ENCODE measurements at places on chromosomes 3 and 15.

DNA sequence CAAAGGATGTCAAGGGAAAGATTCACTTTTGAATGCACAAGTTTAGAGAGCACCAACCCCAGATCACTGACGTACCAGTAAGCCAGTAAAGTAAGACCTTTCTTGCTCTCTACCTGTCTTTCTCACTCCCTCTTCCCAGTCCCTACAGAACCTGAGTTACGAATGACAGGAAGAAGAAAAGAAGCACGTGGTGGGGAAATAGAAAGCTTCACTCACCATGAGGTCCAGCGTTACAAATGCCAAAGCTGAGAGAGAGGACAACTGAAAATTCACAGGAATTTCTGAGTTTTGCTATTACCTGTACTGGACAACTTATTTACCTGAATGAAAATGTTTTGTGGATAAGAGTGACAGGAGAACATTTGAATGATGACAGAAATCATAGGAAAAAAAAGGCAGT, 133.2 kb upstream of the GBE1 start:
- no peak for DNase-seq

GRCh38 chr3:135260025-135260424, 465.0 kb downstream of the EPHB1 start:
- no peak for DNase-seq

DNA sequence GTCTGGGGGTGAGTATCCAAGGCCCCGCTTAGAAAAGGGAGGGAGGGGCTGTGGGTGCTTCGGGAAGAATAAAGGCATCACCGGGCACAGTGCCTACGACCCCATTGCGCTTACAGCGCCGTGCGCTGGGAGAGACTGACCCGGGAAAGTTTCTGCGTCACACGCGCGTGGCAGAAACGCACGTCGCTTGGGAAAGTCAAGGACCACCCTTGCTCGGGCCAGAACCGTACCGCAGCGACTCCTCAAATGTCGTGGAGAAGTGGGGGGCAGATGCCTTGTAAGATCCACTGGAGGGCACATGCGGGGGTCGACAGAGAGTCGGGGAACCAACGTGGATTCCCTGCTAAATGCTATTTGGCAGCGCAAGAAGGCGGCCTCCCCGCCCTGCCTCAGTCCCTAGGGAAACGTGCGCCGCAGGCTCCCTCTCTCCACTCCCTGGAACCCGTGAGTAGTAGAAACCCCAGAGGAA, 2.4 kb downstream of the ADAMTS9 start:
- DNase-seq: peak; percentile 51

DNA sequence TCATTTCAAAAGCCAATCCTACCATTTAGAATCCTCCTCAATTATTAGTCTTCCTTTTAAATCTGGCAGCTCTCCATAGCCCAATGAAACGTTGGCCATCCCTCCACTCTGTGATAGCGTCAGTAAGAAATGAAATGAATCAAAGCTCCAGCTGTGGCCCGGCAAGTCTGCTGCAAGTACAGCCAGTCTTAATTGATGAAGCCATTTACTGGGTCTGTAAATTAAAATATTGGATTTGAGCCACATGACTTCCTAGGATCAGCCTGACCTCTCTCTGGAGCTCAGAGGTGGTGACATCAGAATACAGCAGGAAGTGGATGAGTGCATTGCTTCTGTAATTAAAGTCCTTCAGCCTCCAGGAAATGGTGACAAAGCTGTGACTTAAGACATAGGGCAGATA, 347.0 kb upstream of the LMCD1 start:
- no peak for DNase-seq

GRCh38 chr3:52798978-52799476, 4.4 kb downstream of the ITIH3 start:
- DNase-seq: no peak

GRCh38 chr3:43341788-43342187, 55.4 kb downstream of the SNRK start:
- DNase-seq: no peak

GRCh38 chr3:13023235-13023970, 49.8 kb downstream of the IQSEC1 start:
- DNase-seq: no peak

DNA sequence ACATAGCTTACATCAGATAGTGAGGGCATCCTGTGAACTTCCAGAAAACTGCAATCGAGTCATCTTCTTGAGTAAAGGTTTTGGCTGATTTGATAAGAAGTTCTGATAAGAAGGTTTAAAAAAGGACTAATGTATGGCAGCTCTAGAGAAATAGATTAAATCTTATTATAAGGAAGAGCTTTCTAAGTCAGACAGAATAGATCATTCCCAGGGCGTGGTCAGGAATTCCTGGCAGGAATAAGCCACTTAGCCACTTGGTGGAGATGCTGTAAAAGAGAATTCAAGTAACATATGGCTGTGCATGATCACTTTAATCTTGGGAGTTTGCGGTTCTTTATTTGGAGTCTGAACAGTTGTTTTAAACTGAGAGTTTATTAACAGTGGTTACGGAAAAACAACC, 17.4 kb downstream of the PGBD4 start:
- no peak for DNase-seq

GRCh38 chr15:70194266-70194665, 96.5 kb upstream of the TLE3 start:
- DNase-seq: no peak

- peak; percentile 86 for DNase-seq
Measured at GRCh38 chr3:14784087-14784681, 34.6 kb upstream of the FGD5 start.

- no peak for DNase-seq
Measured at GRCh38 chr15:67039384-67040075, 25.9 kb upstream of the SMAD3 start.

DNA sequence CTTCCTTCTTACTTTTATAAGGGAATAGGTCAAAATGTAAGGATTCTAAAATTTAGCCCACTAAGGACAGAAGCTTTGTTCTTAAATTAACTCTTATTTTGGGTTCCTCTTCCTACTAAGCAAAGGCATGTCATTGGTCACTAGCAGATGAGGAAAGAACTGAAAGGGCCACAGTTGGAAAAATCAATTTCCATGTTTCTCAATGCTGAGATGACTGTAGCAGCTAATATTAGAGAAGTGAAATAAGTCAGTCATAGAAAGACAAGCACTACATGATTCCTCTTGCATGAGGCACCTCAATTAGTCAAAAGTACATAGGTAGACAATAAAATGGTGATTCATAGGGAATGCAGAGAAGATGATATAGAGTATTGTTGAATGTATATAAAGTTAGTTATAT, 353.7 kb downstream of the RSL24D1 start:
- DNase-seq: no peak
